NCI-H1092 treated with DMSO at 0.1 percent for 48 hours (cell line): ENCODE measurements at places on chromosomes 1 and 21.
A peak's percentile ranks its signal among the peaks of the same experiment; 100 is the strongest.

- no peak for DNase-seq
Measured at GRCh38 chr1:97797403-97798183, 123.2 kb downstream of the DPYD start.

DNA sequence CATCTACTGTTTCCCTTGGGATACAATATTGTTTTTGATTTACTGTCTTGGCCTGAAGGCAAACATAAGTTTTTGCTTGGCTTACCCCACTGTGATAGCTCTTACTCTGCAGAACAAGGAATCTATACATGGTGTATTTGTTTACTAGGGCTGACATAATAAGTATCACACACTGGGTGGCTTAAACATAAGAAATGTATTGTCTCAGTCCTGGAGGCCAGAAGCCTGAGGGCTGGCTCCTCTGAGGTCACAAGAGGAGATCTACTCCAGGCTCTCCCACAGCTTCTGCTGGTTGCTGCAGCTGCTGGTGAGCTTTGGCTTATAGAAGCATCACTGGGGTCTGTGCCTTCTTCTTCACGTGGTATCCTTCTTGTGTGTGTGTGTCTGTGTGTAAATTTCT is 30.7 kb upstream of the IGSF5 start:
- DNase-seq: no peak

- DNase-seq: no peak
Measured at GRCh38 chr1:150176593-150176992, 26.9 kb downstream of the PLEKHO1 start.

DNA sequence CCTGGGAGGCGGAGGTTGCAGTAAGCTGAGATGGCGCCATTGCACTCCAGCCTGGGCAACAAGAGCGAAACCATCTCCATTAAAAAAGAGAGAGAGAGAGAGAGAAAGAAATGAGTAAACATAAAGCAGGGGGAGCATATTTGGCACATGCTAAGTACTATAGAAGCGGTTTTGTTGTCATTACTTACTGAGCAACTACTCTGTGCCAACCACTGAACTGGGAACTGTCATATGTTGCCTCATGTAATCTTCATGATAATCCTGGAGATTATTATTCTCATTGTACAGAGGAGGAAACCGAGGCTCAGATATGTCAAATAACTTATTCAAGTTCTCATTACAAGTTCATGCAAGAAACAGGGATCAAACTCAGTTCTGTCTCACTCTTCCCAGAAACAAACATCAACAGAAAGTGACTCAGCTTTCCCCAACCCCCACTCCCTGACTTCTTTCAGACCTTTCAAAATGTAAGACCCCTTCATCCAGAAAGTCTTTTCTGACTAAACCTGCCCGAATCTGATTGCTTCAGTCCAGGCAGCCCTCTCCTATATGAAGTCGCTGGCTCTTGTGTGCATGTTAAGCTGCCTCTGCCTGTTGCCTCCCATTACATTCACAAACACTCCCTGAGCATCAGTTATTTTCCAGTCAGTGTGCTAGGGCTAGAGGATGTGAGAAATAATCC is 23.5 kb downstream of the LAMB3 start:
- no peak for DNase-seq

DNA sequence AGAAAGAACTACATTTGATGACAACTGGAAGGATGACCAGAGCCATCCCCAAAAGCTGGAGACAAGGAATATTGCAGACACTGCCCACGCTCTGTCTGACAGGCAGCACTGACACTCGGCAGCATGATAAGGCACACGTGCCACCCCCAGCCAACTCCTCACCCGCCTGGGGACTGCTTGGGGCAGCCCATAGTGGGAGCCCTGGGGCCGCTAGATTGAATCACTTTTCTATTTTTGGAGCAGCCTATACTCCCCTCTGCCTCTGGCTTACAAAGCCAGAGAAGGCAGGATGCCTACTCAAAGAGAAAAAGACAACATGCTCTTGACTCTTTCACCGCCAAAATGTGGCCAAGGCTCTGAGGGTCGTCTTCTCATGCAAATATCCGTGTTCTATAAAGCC is 1.3 kb downstream of the SMG5 start:
- no peak for DNase-seq

DNA sequence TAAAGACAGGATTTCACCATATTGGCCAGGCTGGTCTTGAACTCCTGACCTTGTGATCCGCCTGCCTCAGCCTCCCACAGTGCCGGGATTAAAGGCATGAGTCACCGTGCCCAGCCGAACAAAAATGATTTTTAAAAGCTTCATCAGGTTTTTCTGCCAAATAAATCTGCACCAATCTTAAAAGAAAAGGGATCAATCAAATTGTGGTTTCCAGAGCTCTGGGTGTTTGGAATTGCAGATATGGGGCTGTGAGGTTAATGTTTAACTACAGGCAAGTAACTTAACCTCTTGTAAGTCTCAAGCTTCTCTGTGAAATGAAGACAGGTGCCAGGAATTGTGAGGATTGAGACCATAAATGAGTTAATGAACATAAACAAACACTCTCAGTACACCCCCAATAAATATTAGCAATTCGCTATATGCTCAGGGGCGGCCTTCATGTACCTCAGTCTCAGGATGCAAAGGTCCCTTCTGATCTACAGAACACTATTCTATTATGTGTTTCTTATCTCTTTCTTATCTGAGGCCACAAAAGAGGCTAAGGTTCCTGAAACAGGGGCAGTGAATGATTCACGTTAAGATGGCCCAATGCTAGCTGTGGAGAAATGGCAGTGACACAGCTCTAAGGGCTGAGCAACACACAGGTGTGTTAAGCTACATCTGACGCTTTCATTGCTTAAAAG is 7.1 kb upstream of the GNPAT start:
- DNase-seq: no peak

DNA sequence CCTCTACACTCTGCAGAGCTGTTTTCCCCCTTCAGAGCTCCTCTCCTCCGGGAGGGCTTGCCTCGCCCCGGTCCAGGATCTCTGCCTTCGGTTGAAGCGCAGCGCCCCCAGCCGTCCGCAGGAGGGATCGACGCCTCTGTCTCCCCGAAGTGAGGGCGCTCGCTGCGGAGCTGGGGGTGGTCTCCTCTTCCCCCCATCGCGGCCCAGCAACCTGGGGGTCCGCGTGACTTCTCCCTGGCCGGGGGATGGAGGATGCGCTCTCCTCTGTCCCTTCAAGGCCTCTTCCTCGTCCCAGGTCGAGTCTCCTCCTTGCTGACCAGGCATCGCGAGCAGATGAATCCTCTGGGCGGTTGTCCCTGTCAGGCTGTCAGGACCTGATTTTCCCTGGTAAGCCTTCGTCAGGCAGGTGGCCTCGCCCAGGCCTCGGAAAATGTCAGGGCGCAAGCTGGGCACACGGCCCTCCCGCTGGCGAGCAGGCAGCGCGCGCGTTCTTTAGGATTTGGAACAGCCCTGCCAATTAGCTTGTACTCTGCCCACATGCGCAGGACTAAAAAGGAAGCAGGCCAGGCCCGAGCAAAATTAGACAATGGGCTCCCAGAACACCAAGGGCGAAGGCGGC is 90.5 kb downstream of the EDEM3 start:
- peak; percentile 84 for DNase-seq

DNA sequence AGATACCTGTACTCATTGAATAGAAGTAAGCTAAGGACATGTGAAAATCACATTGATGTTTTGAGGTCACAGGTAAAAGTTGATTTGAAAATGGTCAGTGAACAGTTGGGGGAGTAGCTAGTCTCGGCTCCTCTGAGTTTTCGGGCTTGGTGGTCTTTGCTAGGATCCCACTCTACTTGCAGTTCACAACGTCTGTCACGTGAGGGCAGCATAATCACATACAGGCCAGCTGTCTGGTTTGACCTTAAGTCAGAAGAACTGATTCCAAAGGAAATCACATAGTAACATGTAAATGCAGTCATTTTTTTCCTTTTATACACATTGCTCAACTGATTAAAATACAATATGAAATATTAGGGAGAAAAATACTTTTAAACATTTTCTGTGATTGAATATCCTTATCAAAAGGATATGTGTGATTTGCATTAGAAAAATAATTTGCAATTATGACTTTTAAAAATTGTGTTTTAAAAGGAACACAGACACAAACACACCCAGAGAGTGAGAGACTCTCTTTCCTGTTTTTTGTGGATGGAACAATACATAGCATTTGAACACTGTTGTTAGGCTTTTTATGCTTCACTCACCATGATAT is 21.8 kb upstream of the PDC start:
- DNase-seq: peak; percentile 73

DNA sequence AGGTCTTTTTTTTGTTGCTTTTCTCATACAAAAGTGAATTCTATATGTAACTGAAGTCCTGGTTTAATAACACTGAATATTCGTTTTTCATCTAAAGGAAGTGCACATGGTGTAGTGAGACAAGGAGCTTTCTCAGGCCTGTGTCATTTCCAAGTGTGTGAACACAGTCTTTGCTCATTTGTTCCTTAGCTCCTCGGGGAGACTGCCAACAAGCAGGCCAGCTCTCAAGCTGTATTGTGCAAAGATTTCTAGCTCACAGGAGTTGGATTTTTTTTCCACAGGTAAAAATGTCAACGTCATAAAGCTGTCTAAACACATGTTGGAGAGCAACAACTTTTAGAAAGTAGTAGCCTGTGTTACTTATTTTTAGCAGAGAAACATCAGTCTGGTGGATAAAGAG is 87.8 kb upstream of the S1PR1 start:
- no peak for DNase-seq

- DNase-seq: no peak
Measured at GRCh38 chr1:246139745-246140182, 367.3 kb downstream of the SMYD3 start.

DNA sequence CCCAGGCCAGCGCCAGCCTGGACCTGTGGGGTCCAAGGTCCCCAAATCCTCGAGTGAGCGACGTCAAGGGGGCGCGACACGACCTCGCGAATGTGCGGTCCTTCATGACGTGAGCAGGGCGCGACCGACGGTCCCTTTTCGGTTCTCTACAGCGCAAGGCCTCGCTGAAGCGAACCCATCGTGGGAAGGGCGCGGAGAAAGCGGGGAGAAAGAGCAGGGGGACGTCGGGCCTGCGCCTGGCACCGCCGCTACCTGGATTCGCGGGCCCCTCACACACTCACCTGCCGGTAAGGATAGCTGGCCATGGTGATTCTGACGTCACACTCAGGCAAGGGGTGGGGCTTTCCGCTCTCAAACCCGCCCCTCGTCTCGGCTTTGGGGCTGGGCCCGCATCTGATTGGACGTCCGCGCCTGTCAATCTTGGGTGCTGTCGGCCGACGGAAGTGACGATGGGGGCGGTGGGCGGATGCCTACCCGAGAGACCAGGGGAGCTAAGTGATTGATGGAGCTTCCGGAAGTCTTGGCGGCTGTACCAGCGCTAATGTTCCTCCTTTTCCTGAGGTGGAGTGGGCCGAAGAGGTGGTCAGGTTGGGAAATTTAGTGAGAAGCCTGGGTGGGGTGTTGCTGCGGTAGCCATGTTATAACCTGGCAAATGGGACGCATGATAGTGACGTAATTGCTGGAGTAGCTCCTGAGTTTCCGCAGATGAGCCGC is at the start of gene PEF1:
Gene PEF1 (minus strand): TSS at position 317 of the 714 bp plus-strand sequence. CDS start 12 bp downstream, at position 305.
- peak; percentile 100 for DNase-seq
